Vagina (tissue), 2 donors: ENCODE measurements at places on chromosomes 6 and 20.

GRCh38 chr6:108699290-108700041, 138.7 kb downstream of the FOXO3 start:
- no peak overlapping the region for H3K27ac ChIP-seq
- no peaks in the 10 kb centered on the region for H3K4me1 ChIP-seq
- no peak overlapping the region for H3K4me3 ChIP-seq
- DNase-seq, result no peak
- H3K36me3 ChIP-seq, result no peaks in the 10 kb centered on the region
- no peaks in the 10 kb centered on the region for H3K27me3 ChIP-seq

DNA sequence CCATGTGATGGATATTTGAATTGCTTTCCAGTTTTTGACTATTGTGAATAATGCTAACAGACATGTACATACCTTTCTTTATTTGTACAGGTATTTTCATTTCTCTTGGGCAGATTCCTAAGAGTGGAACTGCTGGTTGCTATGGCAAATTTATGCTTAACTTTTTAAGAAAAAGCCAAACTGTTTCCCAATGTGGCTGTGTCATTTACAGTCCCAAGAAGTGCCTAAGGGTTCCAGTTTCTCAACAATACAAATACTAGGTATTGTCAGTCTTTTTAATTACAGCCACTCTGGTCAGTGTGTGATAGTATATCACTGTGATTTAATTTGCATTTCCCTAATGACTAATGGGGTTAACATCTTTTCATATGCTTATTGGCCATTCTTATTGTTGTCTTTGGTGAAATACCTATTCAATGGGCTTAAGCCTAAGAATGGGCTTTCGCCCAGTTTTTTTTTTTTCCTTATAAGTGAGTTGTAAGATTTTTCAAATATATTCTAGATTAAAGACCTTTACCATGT, 10.3 kb downstream of the REPS1 start:
- peaks cover 34% of the 10 kb centered on the region for H3K4me1 ChIP-seq
- no peak for DNase-seq
- H3K36me3 ChIP-seq, result no peaks in the 10 kb centered on the region
- H3K27me3 ChIP-seq, result no peaks in the 10 kb centered on the region

- H3K4me1 ChIP-seq, result no peaks in the 10 kb centered on the region
- no peak for DNase-seq
- H3K27ac ChIP-seq, result no peak overlapping the region
- H3K27me3 ChIP-seq, result no peaks in the 10 kb centered on the region
- H3K4me3 ChIP-seq, result no peak overlapping the region
Measured at GRCh38 chr6:132907231-132907630, 92.9 kb downstream of the RPS12 start.

DNA sequence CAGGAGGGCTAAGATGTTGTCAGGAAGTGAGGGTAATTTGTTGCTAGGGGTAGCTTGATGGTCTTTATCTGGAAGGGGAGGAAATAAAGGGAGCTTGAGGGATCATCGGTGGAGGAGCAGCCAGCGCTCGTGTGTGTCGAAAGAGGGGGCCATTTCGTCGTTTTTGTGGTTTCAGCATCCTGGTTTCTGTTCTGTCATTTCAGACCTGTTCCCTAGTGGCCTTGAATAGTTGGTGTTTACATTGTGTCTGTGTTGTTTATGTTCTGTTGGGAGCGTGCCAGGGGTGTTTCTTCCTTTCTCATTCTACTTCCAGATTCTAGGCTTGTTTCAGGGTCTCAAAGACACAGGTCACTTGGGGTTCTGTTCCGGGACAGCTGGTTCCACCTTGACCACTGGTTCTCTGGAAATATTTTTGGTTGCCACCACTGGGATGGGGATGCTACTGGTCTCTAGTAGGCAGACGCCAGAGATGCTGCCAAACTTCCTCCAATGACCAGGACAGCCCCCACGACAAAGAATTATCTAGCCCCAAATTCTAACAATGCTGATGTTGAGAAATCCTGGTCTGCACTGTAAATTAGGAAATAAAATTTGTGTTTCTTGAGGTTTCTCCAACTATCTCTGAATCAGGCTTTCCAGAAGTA, 113.9 kb upstream of the NAA20 start:
- no peak for DNase-seq
- H3K4me3 ChIP-seq, result no peak overlapping the region
- no peaks in the 10 kb centered on the region for H3K36me3 ChIP-seq
- no peaks in the 10 kb centered on the region for H3K27me3 ChIP-seq
- H3K4me1 ChIP-seq, result peaks cover 14% of the 10 kb centered on the region
- no peak overlapping the region for H3K27ac ChIP-seq

DNA sequence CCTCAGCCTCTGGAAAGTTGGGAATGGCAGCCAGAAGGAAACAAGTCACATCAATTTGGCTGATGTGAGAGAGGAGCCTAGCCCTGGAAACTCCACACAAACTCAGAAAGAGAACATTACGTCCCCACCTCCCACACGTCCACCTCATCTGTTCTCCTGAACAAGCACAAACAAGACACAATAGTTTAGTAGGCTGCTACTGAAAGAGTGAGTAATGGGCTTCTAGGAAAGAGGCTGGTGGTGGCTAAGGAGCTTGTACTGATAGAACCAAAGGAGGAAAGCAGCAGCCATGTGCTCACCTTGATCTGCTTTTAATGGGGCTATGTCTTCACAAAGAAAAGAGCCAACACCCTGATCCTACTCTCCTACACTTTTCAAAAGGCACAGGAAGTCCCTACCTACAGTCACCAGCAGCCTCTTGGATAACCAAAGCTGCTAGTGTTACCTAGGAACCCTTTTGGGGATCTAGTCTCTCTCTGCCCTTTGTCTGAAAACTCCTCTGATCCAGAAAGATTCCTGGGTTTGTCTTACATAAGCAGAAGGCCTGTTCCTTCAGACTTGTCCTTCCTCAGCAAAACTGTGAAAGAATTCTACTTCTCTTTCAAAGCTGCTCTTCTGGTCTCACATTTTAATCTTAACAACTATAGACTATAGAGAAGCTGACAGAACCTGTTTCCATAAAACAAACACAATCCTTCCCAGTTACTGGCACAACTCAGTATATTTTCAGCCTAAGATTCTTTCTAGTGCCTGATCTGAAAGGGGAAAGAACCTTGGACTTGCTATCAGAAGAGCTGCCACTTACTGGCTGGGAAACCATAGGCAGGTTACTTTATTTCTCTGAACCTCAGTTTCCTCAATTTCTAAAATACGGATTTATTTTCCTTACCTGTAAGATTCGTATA, 3.1 kb downstream of the PLAGL2 start:
- peaks cover 14% of the 10 kb centered on the region for H3K36me3 ChIP-seq
- H3K4me1 ChIP-seq, result peaks cover 64% of the 10 kb centered on the region
- H3K4me3 ChIP-seq, result no peak overlapping the region
- no peaks in the 10 kb centered on the region for H3K27me3 ChIP-seq

GRCh38 chr20:53574819-53575218, 18.8 kb downstream of the ZNF217 start:
- peaks cover 23% of the 10 kb centered on the region for H3K4me1 ChIP-seq
- H3K27ac ChIP-seq, result no peak overlapping the region
- no peak overlapping the region for H3K4me3 ChIP-seq
- H3K27me3 ChIP-seq, result no peaks in the 10 kb centered on the region
- H3K36me3 ChIP-seq, result peaks cover 67% of the 10 kb centered on the region
- DNase-seq, result no peak

GRCh38 chr20:20277894-20278335, 90.0 kb upstream of the INSM1 start:
- no peaks in the 10 kb centered on the region for H3K36me3 ChIP-seq
- no peak overlapping the region for H3K27ac ChIP-seq
- DNase-seq, result no peak

DNA sequence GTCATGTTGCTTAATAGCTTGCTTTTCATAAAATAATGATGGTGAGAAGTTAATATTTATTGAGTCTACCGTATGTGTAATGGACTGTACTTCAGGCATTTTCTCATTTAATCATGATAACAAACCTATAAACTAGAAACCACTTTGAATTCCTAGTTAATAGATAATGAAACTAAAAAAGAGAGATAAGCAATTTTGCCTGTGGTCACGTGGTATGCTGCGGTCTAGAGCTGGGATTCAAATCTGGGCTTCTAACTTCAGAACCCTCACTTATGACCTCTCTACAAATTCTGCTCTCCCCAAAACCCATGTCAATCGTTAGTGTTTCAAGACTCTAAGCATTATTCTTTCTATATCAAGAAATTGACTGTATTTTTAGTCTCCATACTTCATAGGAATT, 700.7 kb downstream of the PRKN start:
- no peak for DNase-seq
- H3K27me3 ChIP-seq, result no peaks in the 10 kb centered on the region
- H3K4me3 ChIP-seq, result no peak overlapping the region
- H3K36me3 ChIP-seq, result no peaks in the 10 kb centered on the region
- H3K27ac ChIP-seq, result no peak overlapping the region
- no peaks in the 10 kb centered on the region for H3K4me1 ChIP-seq

GRCh38 chr6:21965953-21966539, 330.8 kb downstream of the PRL start:
- H3K4me3 ChIP-seq, result no peak overlapping the region
- DNase-seq, result no peak
- H3K27me3 ChIP-seq, result no peaks in the 10 kb centered on the region
- H3K27ac ChIP-seq, result no peak overlapping the region
- no peaks in the 10 kb centered on the region for H3K36me3 ChIP-seq

DNA sequence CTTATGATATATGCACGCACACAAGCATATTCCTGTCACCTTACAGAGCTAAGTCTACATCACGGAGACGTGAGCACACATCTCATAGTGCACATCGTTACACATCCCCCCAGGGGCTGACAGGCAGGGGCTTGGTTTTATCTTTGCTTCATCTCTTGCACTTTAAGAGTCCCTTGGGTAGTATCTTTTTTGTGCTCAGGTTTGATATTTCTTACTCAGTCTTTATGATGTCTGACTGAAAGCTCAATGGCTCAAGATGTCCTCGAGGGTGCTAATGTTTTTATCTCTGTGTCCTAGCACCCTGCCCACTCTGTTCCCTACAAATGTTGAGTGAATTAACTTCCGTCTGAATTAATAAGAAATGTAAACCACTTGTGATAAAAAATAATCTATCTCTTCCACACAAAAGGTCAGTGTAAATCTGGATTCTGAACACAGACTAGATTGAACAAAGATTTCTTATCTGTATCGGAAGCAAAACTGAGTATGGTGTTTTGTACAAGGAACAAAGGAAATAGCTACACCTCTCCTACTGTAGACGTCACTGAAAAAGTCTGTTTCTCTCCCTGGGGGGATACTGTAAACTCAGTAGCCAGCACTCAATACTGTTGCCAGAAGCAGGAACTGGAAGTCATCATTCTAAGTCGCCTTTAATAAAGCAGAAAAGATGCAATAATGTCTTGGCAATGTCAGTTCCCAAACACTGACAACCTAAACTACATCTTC, 195.1 kb downstream of the PRKN start:
- no peaks in the 10 kb centered on the region for H3K4me1 ChIP-seq
- H3K4me3 ChIP-seq, result no peak overlapping the region
- no peak overlapping the region for H3K27ac ChIP-seq
- DNase-seq, result no peak
- no peaks in the 10 kb centered on the region for H3K27me3 ChIP-seq

GRCh38 chr20:3711484-3711941, 887 bp downstream of the SIGLEC1 start:
- H3K27ac ChIP-seq, result no peak overlapping the region
- DNase-seq, result no peak
- no peak overlapping the region for H3K4me3 ChIP-seq

DNA sequence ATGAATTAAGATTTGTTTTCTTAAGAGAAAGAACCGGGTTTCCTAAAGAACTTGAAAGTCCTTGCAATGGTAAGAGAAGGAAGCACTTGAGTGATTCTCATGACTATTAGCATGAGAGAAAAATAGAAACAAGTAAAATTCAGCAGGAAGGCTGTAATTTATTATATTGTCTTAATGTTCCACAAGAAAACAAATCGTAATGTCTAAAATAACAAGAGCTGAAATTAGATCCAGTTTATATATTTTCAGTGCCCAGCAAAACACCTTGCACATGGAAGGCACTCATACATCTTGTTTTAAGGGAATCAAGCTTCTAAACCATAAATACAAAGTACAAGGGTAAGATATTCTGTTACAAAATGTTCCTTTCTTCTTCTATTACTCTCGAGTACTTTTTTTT, 229.4 kb upstream of the PLN start:
- H3K36me3 ChIP-seq, result no peaks in the 10 kb centered on the region
- H3K4me1 ChIP-seq, result peaks cover 7% of the 10 kb centered on the region
- no peak overlapping the region for H3K4me3 ChIP-seq
- no peaks in the 10 kb centered on the region for H3K27me3 ChIP-seq

DNA sequence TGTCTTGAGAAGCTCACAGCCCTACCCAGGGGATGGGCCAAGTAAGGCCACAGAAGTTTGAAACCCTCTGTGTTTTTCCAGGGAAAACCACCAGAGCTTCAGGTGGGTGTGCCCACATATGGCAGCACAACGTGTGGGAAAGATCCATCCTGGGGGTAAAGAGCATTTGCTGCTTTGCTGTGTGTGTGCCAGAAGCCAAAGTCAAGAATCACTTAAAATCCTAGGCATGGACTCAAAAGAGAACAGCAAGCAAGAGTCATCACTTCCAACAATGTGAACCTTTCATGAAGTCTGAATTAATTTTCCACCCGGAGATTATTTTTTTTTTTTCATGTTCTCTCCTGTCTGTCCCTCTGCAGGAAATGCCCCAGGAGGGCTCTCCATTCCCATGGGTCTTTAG, 308.2 kb upstream of the SGK1 start:
- H3K27ac ChIP-seq, result no peak overlapping the region
- no peak overlapping the region for H3K4me3 ChIP-seq
- no peaks in the 10 kb centered on the region for H3K27me3 ChIP-seq
- DNase-seq, result no peak
- H3K4me1 ChIP-seq, result peaks cover 4% of the 10 kb centered on the region

DNA sequence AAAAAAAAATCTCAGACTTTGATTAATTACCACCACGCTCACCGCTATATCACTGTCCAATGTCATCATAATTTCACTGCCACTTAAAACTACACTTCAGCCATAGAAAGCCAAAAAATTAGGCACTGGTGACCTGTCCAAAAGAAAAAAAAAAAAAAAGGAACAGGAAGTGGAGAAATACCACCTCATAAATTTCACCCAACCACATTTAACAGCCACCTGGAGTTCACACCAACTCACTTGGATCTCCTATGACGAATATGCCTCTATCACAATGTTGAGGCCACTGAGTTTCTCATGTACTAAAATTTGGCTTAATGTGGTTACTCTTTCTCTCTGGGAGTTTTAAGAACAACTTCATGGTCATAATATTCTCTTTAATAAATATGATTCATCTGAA, 237.5 kb upstream of the RSPO3 start:
- H3K27ac ChIP-seq, result no peak overlapping the region
- H3K27me3 ChIP-seq, result no peaks in the 10 kb centered on the region
- no peaks in the 10 kb centered on the region for H3K4me1 ChIP-seq
- no peak for DNase-seq
- H3K4me3 ChIP-seq, result no peak overlapping the region

- no peaks in the 10 kb centered on the region for H3K36me3 ChIP-seq
- DNase-seq, result no peak
- H3K4me3 ChIP-seq, result no peak overlapping the region
- peaks cover 9% of the 10 kb centered on the region for H3K4me1 ChIP-seq
Measured at GRCh38 chr6:128415387-128415786, 105.0 kb downstream of the PTPRK start.
